ENCODE measurements at places on chromosomes 12 and 14.

GRCh38 chr12:127078577-127079350 lies 1188.2 kb upstream of the TMEM132C start:
- no peak for DNase-seq

DNA sequence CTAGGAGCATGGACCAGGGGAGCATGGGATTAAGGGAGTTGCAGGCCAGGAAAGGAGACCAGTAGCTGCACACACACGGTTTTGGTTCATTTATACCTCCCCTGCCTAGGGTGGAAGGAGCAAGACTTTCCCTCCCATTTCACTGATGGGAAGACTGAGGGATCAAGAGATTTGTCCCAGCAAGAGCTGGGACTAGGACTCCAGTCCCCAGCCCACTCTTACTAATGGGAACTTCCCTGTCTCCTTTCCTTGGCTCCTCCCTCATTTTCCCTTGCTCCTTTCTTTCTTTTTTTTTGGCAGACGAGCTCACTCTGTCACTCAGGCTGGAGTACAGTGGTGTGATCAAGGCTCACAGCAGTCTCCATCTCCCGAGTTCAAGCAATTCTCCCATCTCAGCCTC lies 13.0 kb downstream of the SCNN1A start:
- DNase-seq = no peak

- DNase-seq = no peak
These were observed 202.3 kb downstream of the KIF21A start for GRCh38 chr12:39240587-39240986.

DNA sequence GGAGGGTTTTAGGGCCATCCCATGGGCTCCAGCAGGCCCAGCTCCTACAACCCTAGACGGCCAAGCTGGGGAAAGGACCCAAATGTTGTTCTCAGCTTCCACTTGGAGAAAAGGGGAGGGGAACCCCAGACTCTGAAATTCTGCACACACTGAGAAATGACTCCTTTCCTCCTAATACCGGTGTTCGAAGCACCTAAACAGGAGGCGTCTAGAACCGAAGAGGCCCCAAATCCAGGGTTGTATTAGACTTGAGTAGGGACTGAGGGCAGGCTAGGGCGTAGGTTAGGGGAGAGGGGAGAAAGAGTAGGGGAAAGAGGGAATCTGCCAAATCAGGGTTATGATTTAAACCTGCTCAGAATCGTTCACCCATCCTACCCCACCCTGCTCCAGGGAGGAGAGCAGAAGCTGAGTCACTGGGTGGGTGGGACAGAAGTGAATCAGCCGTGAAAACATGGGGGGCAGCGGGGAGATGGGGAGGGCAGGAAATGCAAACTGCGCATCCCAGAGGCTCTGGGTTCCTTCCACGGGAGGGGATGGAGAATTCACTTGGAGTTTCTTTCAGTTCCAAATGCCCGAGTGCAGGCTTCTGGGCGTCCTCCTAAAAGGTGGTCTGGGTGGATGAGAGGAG lies 1.0 kb downstream of the IGFBP6 start:
- DNase-seq = no peak

GRCh38 chr12:121392325-121392716 lies 7.6 kb upstream of the RNF34 start:
- no peak for DNase-seq

- DNase-seq = no peak
These were observed 29.8 kb upstream of the PIWIL1 start for GRCh38 chr12:130307859-130308258.

GRCh38 chr12:107657133-107657532 lies 28.5 kb upstream of the PWP1 start:
- DNase-seq = no peak

GRCh38 chr14:52220924-52221811 lies 46.3 kb upstream of the PTGDR start:
- DNase-seq = no peak

GRCh38 chr14:50823762-50824636 lies 7.0 kb downstream of the NIN start:
- DNase-seq = no peak

- no peak for DNase-seq
These were observed 112.2 kb upstream of the DIO3 start for GRCh38 chr14:101449114-101449513.

- no peak for DNase-seq
These were observed 131.3 kb downstream of the KTN1 start for GRCh38 chr14:55711175-55711811.

DNA sequence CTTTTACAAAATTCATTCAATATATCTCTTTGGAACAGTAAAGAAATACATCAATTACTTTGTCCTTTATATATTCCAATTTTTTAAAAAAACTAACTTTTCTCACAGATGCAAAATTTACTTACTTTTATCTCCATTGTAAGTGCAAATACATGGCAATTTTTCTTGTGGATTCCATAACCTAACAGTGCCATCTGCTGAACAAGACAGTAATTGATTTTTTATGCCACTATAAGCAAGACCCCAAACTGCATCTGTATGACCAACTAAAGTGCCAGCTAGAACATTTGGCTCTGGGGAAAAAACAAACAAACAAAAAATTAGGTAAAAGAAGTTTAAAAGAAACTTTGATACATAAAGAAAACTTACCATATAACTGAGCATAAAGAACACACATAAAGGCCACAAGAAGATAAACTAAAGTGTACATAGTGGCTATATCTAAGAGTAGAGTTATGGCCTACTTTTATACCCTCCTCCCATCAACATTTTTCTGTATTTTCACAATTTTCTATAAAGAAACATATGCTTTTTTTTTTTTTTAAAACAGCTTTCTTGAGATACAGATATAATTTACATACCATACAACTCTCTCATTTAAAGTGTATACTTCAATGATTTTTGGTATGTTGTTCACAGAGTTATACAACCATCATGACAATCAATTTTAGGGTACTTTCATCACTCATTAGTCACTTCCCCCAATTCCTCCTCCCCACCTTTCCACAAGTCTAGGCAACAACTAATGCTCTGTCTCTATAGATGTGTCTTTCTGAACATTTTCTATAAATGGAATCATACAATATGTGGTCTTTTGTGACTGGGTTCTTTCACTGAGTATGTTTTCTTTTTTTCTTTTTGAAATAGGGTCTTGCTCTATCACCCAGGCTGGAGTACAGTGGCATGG lies 32.6 kb downstream of the COCH start:
- no peak for DNase-seq

DNA sequence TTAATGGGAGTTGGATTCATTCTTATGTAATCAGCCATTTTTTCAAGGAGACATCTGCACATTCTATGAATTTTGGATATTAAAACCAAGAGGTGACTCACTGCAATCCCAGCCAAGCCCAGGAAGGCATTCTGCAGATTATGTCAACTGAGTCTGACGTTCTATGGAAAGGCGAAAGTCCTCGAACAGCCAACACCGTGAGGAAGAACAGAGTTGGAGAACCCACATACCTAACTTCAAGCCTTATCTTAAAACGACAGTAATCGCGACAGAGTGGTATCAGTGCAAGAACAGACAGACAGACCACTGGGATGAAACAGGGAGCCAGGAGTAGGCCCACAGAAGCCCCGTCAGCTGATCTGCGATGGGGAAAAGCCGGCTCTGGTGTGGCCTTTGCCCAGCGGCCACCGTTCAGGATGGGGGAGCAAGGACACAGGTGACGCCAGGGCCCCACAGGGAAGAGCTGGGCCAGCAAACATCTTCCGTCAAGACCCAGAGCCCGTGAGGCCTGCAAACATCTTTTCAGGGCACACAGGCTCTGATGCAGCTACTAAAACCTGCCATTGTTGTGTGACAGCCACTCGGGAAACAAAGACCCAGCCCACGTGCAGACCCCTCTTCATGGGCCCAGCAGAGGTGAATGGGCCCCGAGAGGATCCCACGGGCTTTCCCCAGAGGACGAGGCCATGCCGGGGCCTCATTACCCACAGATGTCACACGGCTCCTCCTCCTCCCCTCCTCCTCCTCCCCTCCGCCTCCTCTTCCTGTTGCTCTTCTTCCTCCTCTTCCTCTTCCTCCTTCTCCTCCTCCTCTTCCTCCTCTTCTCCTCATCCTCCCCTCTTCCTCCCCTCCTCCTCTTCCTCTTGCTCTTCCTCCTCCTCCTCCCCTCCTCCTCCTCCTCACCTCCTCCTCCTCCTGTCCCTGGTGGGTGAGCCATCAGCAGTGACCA lies 277.6 kb downstream of the ADGRD1 start:
- DNase-seq = no peak

DNA sequence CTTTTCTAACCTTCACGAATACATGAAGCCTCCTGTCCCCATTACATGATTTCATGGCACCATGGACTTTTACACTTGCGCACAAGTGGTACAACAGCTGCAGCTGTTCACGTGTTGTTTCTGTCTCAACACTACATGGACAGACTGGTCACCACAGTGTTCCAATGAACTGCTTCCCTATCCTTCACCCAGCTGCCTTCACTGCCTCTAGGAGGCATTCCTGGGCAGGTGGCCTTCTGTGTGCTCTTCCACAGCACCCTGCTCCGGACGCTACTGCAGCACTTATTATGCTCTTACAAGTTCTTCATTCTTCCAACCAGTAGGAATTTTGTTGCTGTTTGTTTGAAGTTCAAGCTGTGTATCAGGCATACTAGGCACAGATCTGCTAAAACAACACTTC lies 1.5 kb downstream of the MTERF2 start:
- no peak for DNase-seq

DNA sequence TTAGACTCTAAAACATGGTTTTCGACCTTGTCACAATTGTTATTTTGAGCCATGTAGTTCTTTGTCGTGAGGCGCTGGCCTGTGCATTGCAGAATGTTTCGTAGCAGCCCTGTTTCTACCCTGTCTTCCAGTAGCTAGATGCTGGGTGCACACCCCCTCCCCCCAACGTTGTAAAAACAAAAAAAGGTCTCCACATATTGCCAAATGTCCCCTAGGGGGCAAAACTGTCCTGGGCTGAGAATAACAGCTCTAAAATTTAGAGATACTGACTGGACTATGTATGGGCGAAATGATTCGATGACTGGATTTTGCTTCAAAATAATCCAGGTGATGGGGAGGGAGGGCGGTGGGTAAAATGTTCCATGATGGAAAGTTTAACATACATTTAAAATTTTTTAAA lies 126.1 kb upstream of the FUT8 start:
- no peak for DNase-seq

GRCh38 chr12:114371733-114372132 lies 34.2 kb downstream of the TBX5 start:
- no peak for DNase-seq

GRCh38 chr14:96078625-96079016 lies 39.5 kb downstream of the C14orf132 start:
- DNase-seq = no peak

- DNase-seq = no peak
These were observed 6.6 kb downstream of the ZNF664 start for GRCh38 chr12:123979566-123979965.

GRCh38 chr12:116545144-116545543 lies 14.0 kb upstream of the MAP1LC3B2 start:
- no peak for DNase-seq

GRCh38 chr12:4160314-4161040 lies 113.1 kb upstream of the CCND2 start:
- no peak for DNase-seq

DNA sequence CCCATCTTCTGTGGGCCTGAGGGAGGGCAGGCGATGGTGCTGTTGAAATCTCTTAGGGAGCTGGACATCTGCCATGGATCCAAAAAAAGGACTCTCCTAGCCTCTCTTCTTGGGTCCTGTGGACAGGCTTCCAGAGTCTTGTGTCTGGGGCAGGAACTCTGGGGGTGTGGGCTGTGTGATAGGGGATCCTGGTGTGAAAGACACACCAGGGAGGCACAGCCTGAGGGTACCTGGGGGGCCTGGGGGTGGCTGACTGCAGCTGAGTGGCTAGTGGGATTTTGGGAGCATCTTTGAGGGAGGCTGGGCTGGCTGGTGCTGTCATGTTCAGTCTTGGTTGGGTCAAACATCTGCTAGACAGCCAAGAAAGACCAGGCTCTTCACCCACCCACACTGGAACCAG lies 1.8 kb upstream of the KRT83 start:
- no peak for DNase-seq

DNA sequence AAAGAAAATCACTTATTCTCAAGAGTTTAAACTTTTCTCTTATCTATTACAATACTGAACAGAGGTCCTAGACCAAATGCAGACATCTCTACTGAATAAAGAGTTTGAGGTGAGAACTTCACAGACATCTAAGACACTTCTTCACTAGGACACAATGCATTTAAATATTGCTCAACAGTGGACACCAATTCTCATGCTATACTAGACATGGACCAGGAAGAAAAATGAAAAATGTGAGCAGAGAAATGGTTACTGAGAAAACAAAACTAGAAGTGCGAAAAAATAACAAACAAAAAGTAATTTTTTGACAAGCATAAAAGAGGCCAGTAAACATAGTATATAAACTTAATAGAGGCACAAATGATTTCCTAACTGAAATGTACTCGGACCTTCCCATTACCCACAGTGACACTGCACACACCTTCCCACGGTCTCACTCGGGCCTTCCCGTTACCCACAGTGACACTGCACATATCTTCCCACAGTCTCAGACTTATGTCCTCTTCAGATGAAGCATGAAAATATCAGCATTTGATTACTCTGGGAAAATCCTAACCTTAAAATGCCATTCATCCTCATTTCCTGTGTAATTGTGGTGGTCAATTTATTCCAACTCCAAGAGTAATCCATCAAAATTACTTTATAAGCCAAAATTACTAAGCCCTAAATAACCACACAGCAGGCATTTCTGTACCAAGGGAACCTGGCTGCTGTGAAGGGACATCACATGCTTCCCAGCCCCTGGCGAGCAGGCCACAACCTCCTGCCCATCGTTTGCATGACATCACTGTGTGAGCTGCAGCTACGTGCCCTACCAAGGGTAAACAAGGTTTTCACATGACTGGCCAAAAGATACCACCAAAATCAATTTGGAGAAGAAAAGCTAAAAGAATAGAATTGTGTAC lies 6.4 kb downstream of the SLC15A4 start:
- DNase-seq = no peak

- DNase-seq = no peak
These were observed 6.0 kb upstream of the FBXO34 start for GRCh38 chr14:55265197-55265596.

GRCh38 chr14:103138301-103139131 lies 15.3 kb downstream of the TNFAIP2 start:
- DNase-seq = no peak

DNA sequence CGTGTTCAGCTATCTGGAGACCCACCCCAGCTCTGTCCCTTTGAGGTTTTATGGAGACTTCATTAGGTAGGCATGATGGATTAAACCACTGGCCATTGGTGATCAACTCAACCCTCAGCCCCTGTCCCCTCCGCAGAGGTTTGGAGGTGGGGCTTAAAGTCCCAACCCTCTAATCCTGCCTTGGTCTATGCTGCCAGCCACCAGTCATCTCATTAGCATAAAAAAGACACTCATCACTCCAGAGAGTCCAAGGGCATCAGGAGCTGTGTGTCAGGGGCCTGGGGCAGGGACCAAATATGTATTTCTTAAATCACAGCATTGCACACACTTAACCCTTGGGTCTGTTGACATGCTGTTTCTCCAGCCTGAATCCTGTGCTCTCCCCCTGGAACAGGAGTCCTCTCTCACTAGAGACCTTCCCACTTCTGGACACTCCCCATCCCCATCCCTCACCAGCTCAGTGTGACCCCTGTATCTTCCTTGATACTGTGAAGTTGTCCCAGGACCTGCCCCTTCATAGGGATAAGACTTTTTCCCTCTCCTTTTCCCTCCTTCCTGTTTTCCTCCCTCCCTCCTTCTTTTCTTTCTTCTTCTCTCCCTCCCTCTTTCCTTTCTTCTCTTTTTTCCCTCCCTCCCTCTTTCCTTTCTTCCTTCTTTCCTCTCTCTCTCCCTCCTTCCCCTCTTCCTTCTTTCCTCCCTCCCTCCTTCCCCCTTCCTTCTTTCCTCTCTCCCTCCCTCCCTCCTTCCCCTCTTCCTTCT lies 54.7 kb upstream of the CLMN start:
- DNase-seq = no peak

Data from cortex of kidney (tissue), 1 donor.